ENCODE measurements at places on chromosomes 4 and X. TPM values are rescaled to one million over a fixed set of nuclear protein-coding genes. Genes with fewer than 3 reads are reported as not detected.
A peak's percentile ranks its signal among the peaks of the same experiment; 100 is the strongest.

DNA sequence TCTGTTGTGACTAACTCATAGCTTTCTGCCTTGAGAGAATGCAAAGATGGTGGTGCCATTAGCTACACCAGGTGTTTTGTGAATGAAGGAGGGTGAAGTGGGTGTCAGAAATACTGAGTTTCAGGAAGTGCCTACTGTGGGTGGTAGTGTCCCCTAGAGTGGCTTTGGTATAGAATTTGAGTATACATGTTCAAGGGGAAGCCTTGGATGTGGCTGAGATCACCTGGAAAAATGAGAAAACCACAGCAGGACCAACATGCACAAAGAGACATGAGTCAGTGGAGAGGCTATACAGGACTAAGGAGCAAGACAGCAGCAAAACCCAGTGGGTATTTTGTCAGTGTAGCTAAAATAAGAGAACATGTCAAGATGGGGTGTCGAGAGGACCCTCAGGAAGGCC, 204.3 kb upstream of the TBL1X start:
- no peak for DNase-seq

- no peak for DNase-seq
Measured at GRCh38 chrX:118536687-118537461, 41.3 kb downstream of the DOCK11 start.

DNA sequence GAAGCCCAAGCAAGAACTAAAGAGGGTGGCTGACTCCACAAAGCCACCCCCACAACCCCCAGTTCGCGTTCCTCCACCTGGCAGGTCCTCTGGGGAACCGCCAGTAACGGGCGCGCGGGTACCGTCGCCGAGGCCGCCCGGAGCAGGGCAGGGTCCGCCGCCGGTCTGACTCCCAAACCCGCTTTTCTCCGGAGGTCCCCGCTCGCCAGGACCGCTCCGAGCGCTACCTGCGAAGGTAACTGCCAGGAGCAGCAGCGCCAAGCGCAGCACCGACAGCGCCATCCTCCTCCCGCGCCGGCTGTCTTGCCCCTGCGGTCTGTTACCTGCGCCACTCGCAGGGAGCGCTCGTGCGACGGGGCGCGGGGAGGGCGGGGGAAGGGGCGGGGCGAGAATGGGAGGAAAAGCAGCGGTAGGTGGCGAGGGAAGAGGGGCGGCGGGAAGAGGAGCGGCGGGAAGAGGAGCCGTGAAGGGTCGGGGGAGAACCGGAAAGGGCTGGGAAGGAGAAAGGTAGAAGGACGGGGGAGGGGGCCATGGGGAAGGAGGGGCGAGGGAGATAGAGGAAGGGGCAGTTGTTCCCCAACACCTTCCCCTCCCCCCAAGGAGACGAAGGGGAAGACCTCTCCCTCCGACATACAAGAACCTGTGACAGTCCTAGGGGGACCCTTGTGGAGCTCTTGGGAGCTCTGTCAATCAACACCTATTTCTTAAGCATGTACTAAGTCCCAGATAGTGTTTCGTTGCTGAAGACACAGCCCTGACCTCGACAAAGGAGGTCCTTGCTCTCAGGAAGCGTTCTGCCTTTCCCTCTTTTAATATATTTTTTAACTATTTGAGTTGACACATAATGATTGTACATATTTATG, at the start of gene SPINK2:
SPINK2 (minus strand) TSS at position 321 of the 863 bp plus-strand sequence; CDS start at position 282, 39 bp downstream.
- DNase-seq: peak; percentile 58

DNA sequence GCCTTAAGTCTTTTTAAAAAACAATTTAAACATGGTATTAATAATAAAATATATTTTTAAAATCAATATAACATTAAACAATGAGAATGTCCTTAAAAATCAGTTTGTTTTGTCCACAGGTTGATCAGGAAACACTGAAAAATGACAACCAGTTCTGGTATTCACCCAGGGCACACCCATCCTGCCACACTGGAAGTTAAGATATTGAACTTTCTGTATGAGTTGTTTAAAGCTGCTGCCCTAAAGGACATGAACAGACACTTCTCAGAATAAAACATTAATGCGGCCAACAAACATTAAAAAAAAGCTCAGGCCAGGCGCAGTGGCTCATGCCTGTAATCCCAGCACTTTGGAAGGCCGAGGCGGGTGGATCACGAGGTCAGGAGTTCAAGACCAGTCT, 15.0 kb upstream of the HOPX start:
- DNase-seq: no peak

- DNase-seq: no peak
Measured at GRCh38 chr4:95086551-95086950, 328.8 kb downstream of the BMPR1B start.

Gene UCP1
- not detected for total RNA-seq

- no peak for DNase-seq
Measured at GRCh38 chr4:7289589-7289988, 97.3 kb downstream of the SORCS2 start.

Gene IL9R
- not detected for total RNA-seq

- no peak for DNase-seq
Measured at GRCh38 chr4:91058345-91058744, 931.2 kb downstream of the CCSER1 start.

Gene MCUB
- total RNA-seq: 3.0 TPM

Gene MAGEC3
- total RNA-seq: 0.16 TPM

DNA sequence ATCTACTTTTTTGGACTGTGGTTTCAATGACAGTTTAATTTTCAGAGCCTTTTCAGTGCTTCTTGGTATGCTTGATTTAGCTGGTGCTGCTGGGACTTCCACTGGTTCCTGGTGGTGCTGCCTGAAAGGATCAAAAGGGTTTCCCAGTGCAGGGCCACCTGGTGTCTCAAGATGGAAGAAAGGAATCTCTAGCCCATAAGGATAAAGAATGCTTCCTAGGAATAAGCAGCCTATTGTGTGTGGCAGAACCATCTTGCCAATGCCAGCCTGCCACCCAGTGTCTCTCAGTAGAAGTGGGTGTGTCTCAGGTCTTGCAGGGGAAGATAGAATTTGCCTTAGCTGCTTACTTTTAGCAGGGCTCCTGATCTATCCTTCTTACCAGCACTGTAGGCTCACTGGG, 15.0 kb upstream of the RAI2 start:
- DNase-seq: no peak

GRCh38 chrX:152989292-152989658, 4.6 kb downstream of the PNMA5 start:
- DNase-seq: no peak

- no peak for DNase-seq
Measured at GRCh38 chr4:21879187-21879586, 69.4 kb downstream of the KCNIP4 start.

GRCh38 chrX:37357436-37357835, 8.3 kb downstream of the PRRG1 start:
- DNase-seq: no peak

Gene GBA3
- total RNA-seq: not detected

- no peak for DNase-seq
Measured at GRCh38 chr4:14908635-14909034, 93.6 kb upstream of the CPEB2 start.

- no peak for DNase-seq
Measured at GRCh38 chr4:113444386-113444785, 317.2 kb downstream of the CAMK2D start.

Gene TAF9B
- total RNA-seq: 14.6 TPM

Gene SCML2
- 8.2 TPM for total RNA-seq

Gene ASB12
- 0.18 TPM for total RNA-seq

GRCh38 chrX:17499512-17499911, 124.5 kb downstream of the NHS start:
- DNase-seq: no peak

Gene MAOB
- total RNA-seq: 0.57 TPM

Gene DGAT2L6
- not detected for total RNA-seq

- no peak for DNase-seq
Measured at GRCh38 chrX:134591502-134591901, 66.8 kb downstream of the PLAC1 start.

Gene HTN1
- total RNA-seq: not detected

Gene TLR6
- 0.98 TPM for total RNA-seq

DNA sequence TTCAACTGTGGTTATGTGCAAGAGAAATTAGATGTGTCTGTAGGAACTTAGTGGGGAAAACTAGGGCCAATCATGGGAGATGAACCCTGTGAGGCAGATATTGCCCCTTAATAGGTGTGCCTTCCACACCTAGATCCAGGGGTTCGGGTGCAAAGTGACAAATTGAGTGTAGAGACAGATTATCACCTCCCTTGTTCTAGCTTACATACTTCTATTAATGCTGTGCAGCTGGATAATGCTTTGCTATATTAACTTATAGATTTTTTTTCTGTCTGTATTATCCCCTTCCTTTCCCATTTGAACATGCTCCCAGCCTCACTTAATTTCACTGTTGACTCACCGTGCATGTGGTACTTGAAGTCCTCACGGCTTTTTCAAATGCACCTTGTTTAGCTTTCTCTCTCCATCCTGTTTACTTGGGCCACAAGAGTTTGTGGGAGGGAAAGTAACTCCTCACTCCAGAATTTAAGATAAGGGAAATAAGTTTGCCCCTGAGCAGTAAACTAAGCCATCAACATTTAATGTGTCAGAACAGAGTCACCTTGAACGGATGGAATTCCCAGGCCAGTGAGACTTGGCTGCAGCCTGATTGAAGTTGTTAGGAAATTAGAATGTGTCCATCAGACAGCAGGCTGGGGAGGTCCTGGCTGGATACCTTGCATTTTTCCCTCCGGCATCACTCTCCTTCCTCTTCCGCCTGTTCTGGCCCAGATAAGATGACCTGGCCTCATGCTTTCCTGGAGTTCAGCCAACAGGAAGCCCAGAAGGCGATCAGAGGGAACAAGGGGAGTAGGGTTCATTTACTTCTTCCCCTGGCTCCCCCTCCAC, 478.4 kb downstream of the BCOR start:
- DNase-seq: no peak

GRCh38 chrX:132612821-132613564, 124.2 kb upstream of the MBNL3 start:
- DNase-seq: peak; percentile 79

Gene SSX4B
- total RNA-seq: not detected

Gene MID1IP1
- 21.4 TPM for total RNA-seq

Gene TNIP3
- total RNA-seq: 0.51 TPM

Gene ARAP2
- total RNA-seq: 16.0 TPM

Gene DOK7
- total RNA-seq: 4.8 TPM

GRCh38 chrX:120315776-120316175, 4.5 kb upstream of the TMEM255A start:
- DNase-seq: no peak

DNA sequence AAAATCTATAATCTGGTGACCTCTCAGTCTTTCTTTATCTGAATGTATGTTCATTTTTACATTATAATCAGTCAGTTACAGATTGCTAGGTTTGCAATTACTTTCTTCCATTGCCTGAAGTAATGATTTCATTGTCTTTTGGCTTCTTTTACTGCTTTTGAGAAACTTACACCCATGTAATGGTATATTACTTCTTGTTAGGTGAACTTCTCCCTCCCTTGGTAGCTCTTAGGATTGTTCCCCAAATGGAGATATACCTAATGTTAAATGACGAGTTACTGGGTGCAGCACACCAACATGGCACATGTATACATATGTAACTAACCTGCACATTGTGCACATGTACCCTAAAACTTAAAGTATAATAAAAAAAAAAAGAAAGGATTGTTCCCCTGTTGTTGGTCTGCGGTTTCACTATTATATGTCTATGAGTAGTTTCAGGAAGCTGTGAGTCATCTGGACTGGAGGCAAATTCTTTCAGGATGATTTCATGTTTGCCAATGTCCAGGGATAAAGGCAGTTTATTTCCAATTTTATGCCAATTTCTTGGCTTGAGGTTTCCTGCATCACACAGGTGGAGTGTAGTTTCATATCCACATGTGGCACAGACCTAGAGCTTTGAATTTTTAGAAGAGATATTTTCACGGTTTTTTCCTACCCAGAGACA, 21.8 kb downstream of the SPANXC start:
- DNase-seq: no peak

Gene CSAG1
- not detected for total RNA-seq

Gene SMR3B
- not detected for total RNA-seq

DNA sequence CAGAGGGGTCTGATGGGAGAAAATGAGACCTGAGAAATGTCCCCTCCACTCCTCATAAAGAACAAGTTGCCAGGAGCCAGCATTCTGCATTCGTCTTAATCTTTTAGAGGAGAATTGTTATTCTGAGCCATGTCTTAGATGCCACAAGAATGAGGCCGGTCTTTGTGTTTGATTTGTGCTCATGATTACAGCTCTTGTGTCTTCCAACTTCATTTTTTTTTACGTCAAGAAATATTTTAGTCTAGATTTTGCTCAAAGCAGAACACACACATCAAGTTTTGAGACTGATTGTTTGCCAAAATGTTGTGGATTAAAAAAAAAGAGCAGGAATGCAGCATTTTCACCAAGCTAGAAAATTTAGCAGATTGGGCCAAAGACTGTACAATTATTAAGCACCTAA, 130.6 kb upstream of the PITX2 start:
- no peak for DNase-seq

DNA sequence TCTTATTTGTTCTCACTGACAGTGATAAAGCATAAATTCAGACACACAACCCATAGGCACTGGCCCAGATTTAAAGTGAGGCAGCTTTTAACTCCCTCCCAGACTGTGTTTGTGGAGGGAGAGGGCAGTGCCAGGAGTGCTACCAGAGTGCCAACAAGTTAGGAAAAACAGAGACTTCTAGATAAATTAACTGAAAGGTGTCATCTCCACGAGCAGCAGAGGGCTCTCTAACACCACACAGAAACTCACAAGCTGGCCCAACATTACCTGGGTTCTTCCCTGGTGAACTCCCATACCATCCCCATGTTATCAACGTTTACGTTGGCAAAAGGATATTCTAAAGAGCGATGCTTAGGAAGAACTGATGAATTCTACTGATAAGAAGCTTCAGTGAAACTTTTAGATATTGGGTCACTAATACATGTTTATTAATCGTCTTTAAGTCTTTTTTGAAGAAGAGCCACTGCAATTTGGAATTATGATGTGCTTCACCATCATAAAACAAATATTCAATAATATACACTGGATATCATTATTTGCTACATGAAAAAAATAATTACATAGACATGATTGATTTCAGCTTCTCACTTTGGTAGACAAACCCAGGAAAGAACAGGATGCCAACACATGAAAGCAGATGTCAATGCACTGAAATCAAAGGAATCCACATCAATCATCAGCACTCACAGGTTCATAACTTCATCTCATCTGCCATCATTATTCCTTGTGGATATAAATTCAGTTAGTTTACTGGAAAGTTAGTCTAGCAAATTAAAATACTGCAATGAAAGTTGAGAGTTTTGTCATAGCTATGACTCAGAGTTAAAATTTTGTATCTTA, 121.2 kb upstream of the NAP1L5 start:
- no peak for DNase-seq

DNA sequence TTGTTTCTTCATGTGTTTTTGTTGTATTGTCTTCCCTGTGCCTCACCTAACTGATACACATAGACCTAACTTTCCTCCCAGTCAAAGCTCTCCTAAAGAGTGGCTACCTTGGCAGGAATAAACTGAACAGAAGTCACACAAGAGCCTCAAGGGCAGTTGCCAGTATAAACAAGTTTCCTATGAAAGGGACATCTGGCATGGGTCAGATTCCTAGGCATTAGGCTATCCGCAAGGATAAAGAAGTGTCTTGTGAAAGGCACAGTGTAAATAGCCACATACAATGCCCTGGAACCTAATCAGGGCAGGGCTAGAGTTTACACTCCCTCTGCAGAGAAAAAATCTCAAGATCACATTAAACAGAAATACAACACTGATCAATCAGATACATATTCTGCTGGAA, 220.8 kb downstream of the SPANXN3 start:
- DNase-seq: no peak

- peak; percentile 40 for DNase-seq
Measured at GRCh38 chrX:69503782-69504625, at the start of gene NALF2. Gene NALF2, plus strand, starts transcription at chrX:69504326. Its CDS starts 957 bp downstream, at chrX:69505283.
